ENCODE measurements at places on chromosomes 2 and 18. TPM values are rescaled to one million over a fixed set of nuclear protein-coding genes. Genes with fewer than 3 reads are reported as not detected.

The AQP4 gene
- not detected for total RNA-seq

The DARS1 gene
- total RNA-seq = 215 TPM

The ADRA2B gene
- 0.36 TPM for total RNA-seq

The CFC1 gene
- total RNA-seq = not detected

The SERPINB10 gene
- not detected for total RNA-seq

The FKBP1B gene
- 3.7 TPM for total RNA-seq

The AP1S3 gene
- 10.1 TPM for total RNA-seq

The BMP10 gene
- total RNA-seq = not detected

The FBXO15 gene
- 0.67 TPM for total RNA-seq

The KIAA2012 gene
- not detected for total RNA-seq

The SPATS2L gene
- total RNA-seq = 28.8 TPM

The ANO7 gene
- total RNA-seq = 1.4 TPM

The SALL3 gene
- total RNA-seq = not detected

The L3MBTL4 gene
- total RNA-seq = 0.31 TPM

The C2orf81 gene
- total RNA-seq = 2.8 TPM

The TMEM247 gene
- not detected for total RNA-seq

The DSG4 gene
- not detected for total RNA-seq

The PPP4R3B gene
- total RNA-seq = 65.1 TPM

The RND3 gene
- not detected for total RNA-seq

The KCNIP3 gene
- total RNA-seq = not detected

The IL36B gene
- total RNA-seq = not detected

The UNC50 gene
- total RNA-seq = 33.4 TPM

The CRYGC gene
- total RNA-seq = not detected

The SPATA3 gene
- 0.24 TPM for total RNA-seq

The LYPD1 gene
- total RNA-seq = not detected

The ELOA2 gene
- not detected for total RNA-seq

The GRB14 gene
- not detected for total RNA-seq

The DPP4 gene
- total RNA-seq = 29.9 TPM

The REG3A gene
- total RNA-seq = not detected

The NEURL3 gene
- total RNA-seq = 1.1 TPM

The CRACDL gene
- total RNA-seq = 0.12 TPM

The ADI1 gene
- total RNA-seq = 36.0 TPM

The SLC14A1 gene
- total RNA-seq = 0.80 TPM

The GKN1 gene
- total RNA-seq = not detected

The C18orf32 gene
- 27.5 TPM for total RNA-seq

The WNT10A gene
- total RNA-seq = 5.0 TPM

The UGT1A3 gene
- not detected for total RNA-seq

The PDCD1 gene
- total RNA-seq = 47.6 TPM

The ZNF397 gene
- total RNA-seq = 19.2 TPM

The TBC1D8 gene
- total RNA-seq = 1.6 TPM

The IL1RL1 gene
- total RNA-seq = 1.3 TPM

The C2orf74 gene
- 14.7 TPM for total RNA-seq

The C2orf66 gene
- total RNA-seq = not detected

The XDH gene
- not detected for total RNA-seq

The HMSD gene
- total RNA-seq = 19.5 TPM

The GALNT3 gene
- total RNA-seq = 3.2 TPM

The ACMSD gene
- not detected for total RNA-seq
